ENCODE measurements at places on chromosomes 11 and 22. TPM values are rescaled to one million over a fixed set of nuclear protein-coding genes. Genes with fewer than 3 reads are reported as not detected.

DNA sequence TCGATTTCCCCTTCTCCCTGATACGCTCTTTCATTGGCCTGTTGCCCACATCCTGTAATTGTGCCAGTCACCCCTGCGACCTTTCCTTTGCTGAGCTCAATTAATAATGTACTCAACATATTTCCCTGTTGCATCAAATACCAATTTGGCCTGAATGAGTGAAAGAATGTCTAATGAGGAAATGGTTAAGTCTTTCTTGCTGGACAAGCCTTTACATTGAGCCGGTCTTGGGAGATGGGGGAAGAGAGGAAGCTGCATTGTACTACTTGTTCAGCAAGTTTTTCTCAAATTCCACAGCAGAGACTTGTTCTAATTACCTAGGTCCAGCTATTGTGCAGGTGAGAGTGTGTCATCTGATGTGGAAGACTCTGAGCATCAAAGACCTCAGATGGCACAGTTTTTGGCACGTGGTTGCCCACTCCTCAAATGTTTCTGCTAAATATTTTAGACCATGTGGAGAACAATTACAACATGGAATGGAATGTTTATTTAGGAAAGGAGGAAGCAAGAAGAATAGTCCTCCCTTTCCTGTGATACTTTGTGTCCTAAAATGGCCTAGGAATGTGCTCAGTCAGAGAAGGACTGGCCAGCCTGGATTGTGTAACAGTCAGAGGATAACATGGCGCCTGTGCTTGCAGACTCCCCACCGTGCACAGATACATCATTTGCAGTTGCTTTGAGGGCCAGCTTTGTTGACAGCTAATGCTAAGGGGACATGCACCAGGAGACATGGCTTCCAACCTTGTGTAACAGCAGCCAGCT is 129.5 kb upstream of the E2F8 start:
- no peak overlapping the region for H3K27ac ChIP-seq
- no peaks in the 10 kb centered on the region for H3K27me3 ChIP-seq
- DNase-seq: no peak

- H3K4me3 ChIP-seq: no peak overlapping the region
- no peaks in the 10 kb centered on the region for H3K4me1 ChIP-seq
- no peaks in the 10 kb centered on the region for H3K36me3 ChIP-seq
These were observed 26.9 kb upstream of the OR56A1 start for GRCh38 chr11:6057452-6057851.

DNA sequence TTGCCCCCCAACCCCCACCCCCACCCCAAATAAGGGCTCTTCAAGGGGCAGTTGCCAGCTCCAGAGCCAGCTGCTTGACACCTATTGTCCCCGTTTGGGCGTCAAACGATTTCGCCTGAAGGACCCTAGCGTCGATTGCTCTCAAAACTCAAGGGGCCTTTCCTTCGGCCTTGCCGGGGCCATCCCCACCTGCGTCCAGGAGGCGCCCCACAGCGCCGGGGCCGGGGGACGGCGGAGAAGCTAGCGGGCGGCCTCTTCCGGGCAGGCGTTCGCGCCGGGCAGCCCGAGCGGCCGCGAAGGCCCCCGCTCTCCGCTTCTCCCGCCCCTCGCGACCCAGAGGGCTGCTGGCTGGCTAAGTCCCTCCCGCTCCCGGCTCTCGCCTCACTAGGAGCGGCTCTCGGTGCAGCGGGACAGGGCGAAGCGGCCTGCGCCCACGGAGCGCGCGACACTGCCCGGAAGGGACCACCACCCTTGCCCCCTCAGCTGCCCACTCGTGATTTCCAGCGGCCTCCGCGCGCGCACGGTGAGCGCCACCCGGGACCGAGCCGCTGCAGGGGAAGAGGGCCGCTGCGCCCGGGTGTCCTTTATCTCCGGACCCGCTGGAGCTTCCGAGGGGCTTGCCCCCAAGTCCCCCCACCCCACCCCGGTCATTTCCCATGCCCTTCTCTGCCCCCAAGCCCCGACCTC is at the start of gene CAPRIN1:
Gene CAPRIN1, plus strand, starts transcription at position 383 of the 687 bp plus-strand sequence. CDS start 690 bp downstream, outside the sequence.
- peak within 1 kb of the TSS; percentile 97 for H3K27ac ChIP-seq
- H3K4me1 ChIP-seq: peaks cover 3% of the 10 kb centered on the region

GRCh38 chr22:34324763-34325162 is 404.5 kb upstream of the LARGE1 start:
- no peaks in the 10 kb centered on the region for H3K36me3 ChIP-seq
- H3K4me1 ChIP-seq: no peaks in the 10 kb centered on the region
- H3K4me3 ChIP-seq: no peak overlapping the region
- H3K27me3 ChIP-seq: no peaks in the 10 kb centered on the region
- H3K27ac ChIP-seq: no peak overlapping the region

DNA sequence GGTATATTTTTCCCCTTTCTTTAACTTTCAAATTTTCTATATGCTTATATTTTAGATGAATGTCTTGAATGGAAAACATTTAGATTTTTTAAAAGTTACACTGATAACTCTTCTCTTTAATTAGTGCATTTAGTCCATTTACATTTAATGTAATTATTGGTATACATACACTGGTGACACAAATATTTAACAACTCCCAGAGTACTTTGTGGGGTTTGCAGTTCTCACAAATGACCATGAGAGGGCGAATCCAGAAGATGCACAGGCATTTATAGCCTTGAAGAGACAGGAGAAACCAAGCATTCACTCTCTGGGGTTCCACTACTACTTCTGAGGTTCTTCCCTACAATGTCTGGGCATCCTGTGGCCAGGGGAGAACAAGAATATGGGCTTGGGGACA is 125.1 kb downstream of the TIMP3 start:
- DNase-seq: no peak
- H3K4me1 ChIP-seq: no peaks in the 10 kb centered on the region
- H3K27me3 ChIP-seq: no peaks in the 10 kb centered on the region
- no peak overlapping the region for H3K4me3 ChIP-seq

GRCh38 chr11:108223348-108224149 is 682 bp downstream of the ATM start:
- peaks cover 4% of the 10 kb centered on the region for H3K4me1 ChIP-seq
- peaks cover 12% of the 10 kb centered on the region for H3K36me3 ChIP-seq
- peak overlapping the region; percentile 95 for H3K4me3 ChIP-seq
- H3K27ac ChIP-seq: peak overlapping the region; percentile 94
- DNase-seq: no peak
- H3K27me3 ChIP-seq: no peaks in the 10 kb centered on the region

DNA sequence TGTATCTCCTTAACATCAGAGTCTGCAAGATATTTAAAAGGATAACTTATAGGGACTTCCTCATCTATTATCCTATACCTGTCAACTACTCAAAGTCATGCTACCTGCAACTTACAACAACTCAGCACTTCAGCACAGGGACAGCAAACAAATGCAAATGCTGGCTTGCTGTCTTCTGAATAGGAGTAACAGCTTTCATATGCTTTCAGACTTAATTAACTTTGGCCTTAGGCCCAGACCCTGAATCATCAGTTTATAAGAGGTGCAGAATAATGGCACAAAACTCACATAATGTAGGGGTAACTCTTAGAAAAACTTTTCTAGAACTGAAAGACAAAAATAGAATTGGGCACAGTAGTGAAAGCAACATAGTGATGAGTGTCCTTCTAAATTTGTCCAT is 953.4 kb downstream of the DLG2 start:
- H3K27me3 ChIP-seq: no peaks in the 10 kb centered on the region
- DNase-seq: no peak
- no peak overlapping the region for H3K27ac ChIP-seq
- H3K36me3 ChIP-seq: no peaks in the 10 kb centered on the region

DNA sequence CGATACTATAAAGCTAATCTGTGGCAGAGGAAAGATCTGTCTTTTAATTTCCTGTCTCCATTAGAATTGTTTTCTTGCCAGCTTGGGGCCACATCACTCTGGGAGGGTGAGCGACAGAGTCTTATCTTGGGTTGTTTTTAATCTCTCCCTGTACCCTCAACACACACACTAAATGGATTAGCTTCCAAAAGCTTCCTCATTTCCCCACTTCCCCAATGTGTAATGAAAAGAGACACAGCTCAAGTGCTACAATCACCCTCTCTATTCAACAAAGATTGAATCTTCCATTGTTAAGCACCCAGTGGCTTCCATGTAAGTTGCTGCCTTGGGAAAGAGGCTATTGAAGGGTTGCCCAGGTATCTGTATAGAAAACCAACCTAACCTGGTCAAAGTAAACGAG is 6.1 kb upstream of the ASCL3 start:
- H3K27me3 ChIP-seq: no peaks in the 10 kb centered on the region
- no peaks in the 10 kb centered on the region for H3K4me1 ChIP-seq
- no peak overlapping the region for H3K27ac ChIP-seq
- no peak overlapping the region for H3K4me3 ChIP-seq
- DNase-seq: no peak

- no peaks in the 10 kb centered on the region for H3K27me3 ChIP-seq
- H3K4me3 ChIP-seq: no peak overlapping the region
- no peak for DNase-seq
- no peaks in the 10 kb centered on the region for H3K4me1 ChIP-seq
- H3K36me3 ChIP-seq: peaks cover 7% of the 10 kb centered on the region
These were observed 114.3 kb downstream of the PHF21B start for GRCh38 chr22:44895296-44896055.

- peaks cover 5% of the 10 kb centered on the region for H3K4me1 ChIP-seq
- H3K4me3 ChIP-seq: no peak overlapping the region
- no peaks in the 10 kb centered on the region for H3K36me3 ChIP-seq
- DNase-seq: no peak
These were observed 20.4 kb upstream of the GNB1L start for GRCh38 chr22:19875061-19875530.

- H3K4me3 ChIP-seq: no peak overlapping the region
- no peaks in the 10 kb centered on the region for H3K27me3 ChIP-seq
- no peak for DNase-seq
These were observed 1508.9 kb downstream of the BRD1 start for GRCh38 chr22:48318575-48319320.

DNA sequence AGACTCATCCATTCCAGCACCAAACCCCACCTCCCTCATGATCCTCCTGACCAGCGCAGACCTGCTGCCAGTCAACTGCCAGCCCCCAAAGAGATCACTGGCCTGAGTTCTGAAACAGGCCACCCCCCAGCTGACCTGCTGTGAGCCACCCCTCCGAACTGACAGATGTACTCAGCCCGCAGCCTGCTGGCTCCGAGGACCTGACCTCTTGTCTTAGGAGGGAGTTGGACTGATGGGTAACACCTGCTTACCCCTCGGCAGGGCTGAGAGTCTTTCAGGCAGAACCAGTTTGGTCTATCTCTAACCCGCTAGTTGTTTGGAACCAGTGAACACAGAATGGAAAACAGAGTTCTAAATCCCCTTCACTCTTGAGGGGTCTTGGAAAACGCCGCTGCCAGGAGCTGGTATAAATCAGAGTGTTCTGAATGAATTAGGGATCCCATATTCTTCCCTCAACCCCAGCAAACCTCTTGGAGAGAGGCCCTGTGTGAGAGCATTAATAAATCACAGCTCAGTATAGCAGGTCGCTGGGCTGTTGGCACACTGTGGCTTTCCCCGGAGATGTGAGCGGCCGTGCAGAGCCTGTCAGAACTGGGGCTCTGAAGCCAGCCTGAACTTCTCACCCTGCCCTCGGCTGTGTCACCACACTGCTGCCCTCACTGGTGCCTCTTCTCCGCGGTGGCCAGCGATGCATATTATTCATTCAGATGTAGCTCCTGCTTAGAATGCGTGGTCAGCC is 165.1 kb upstream of the NCAM1 start:
- no peak overlapping the region for H3K4me3 ChIP-seq
- no peak overlapping the region for H3K27ac ChIP-seq
- no peaks in the 10 kb centered on the region for H3K36me3 ChIP-seq
- peaks cover 14% of the 10 kb centered on the region for H3K4me1 ChIP-seq
- no peaks in the 10 kb centered on the region for H3K27me3 ChIP-seq
- no peak for DNase-seq

GRCh38 chr11:126619516-126619915 is 264.0 kb downstream of the ST3GAL4 start:
- no peak for DNase-seq
- H3K27me3 ChIP-seq: no peaks in the 10 kb centered on the region
- H3K36me3 ChIP-seq: no peaks in the 10 kb centered on the region
- no peak overlapping the region for H3K4me3 ChIP-seq
- no peak overlapping the region for H3K27ac ChIP-seq

GRCh38 chr11:132050049-132050448 is 679.6 kb downstream of the NTM start:
- H3K27ac ChIP-seq: no peak overlapping the region
- peaks cover 14% of the 10 kb centered on the region for H3K4me1 ChIP-seq
- no peak for DNase-seq
- no peaks in the 10 kb centered on the region for H3K36me3 ChIP-seq
- no peak overlapping the region for H3K4me3 ChIP-seq
- H3K27me3 ChIP-seq: no peaks in the 10 kb centered on the region

- DNase-seq: no peak
- H3K36me3 ChIP-seq: no peaks in the 10 kb centered on the region
- H3K4me1 ChIP-seq: no peaks in the 10 kb centered on the region
These were observed 3.9 kb downstream of the OR51B4 start for GRCh38 chr11:5297721-5298323.

- no peaks in the 10 kb centered on the region for H3K4me1 ChIP-seq
- H3K27ac ChIP-seq: no peak overlapping the region
- H3K4me3 ChIP-seq: no peak overlapping the region
- no peaks in the 10 kb centered on the region for H3K27me3 ChIP-seq
- no peaks in the 10 kb centered on the region for H3K36me3 ChIP-seq
These were observed 53.9 kb downstream of the MICAL2 start for GRCh38 chr11:12164061-12165014.

DNA sequence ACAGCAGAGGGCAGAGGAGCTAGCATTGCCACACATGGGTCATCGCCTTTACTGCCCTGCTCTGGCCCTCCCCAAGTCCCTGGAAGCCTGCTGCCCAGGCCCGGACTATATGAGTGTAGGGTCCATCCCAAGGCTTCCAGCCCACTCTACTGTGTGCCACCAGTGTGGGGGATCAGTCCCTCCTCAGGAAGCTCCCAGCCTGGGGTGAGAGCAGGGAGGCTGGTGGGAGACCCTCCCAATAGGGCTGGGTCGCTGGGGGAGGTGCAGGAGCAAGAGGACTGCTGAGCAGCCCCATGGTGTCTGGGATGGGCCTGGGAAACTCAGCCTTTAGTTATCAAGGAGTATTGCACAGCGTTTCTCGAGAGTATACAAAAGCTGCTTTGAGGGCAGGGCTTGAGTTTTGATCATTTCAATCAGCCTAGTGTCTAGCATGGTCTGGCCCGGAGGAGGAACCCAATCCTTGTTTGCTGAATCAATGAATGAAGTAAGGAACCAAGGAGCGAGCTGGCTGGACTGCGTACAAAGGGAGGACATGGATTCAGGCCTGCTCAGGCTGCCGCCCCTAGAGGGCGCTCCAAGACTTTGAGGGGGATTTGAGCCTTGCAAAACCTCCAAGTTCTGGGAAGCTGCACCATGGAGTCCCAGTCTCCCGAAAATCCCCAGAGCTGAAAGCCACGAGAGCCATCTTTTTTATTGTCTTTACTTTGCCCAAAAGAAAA is 89.0 kb upstream of the PARVA start:
- DNase-seq: peak; percentile 95
- H3K27me3 ChIP-seq: no peaks in the 10 kb centered on the region
- H3K27ac ChIP-seq: no peak overlapping the region
- H3K4me3 ChIP-seq: no peak overlapping the region
- no peaks in the 10 kb centered on the region for H3K36me3 ChIP-seq
- H3K4me1 ChIP-seq: no peaks in the 10 kb centered on the region

OR8A1 gene
- total RNA-seq: not detected

OR52A1 gene
- total RNA-seq: 12.2 TPM

OR51B5 gene
- total RNA-seq: not detected

DMC1 gene
- 7.1 TPM for total RNA-seq

CENATAC gene
- total RNA-seq: 33.1 TPM

KCTD21 gene
- total RNA-seq: 4.1 TPM

TEX12 gene
- not detected for total RNA-seq

POTEH gene
- not detected for total RNA-seq

TIMP3 gene
- 4.8 TPM for total RNA-seq

RTN4RL2 gene
- total RNA-seq: 23.7 TPM
